Vein endothelial cell (primary cell): ENCODE measurements at places on chromosomes 6 and 20. TPM values are rescaled to one million over a fixed set of nuclear protein-coding genes. Genes with fewer than 3 reads are reported as not detected.

Gene SLA2
- 0.10 TPM in 1 of 2 replicates, not detected in the other for total RNA-seq

Gene VSX1
- total RNA-seq, result not detected in 2 replicates

Gene SOX4
- total RNA-seq, result 97.6 and 149 TPM in 2 replicates

Gene SYCP2L
- not detected in 2 replicates for total RNA-seq

Gene DNAH8
- total RNA-seq, result under 0.01 TPM in 2 replicates

Gene PLAGL1
- total RNA-seq, result 13.1 and 15.4 TPM in 2 replicates

Gene SASH1
- total RNA-seq, result 105 and 116 TPM in 2 replicates

Gene MATN4
- 0.33 TPM in 1 of 2 replicates, not detected in the other for total RNA-seq

Gene LY6G6D
- total RNA-seq, result not detected in 2 replicates

Gene PTPRT
- not detected in 2 replicates for total RNA-seq

Gene ABHD16B
- not detected in 2 replicates for total RNA-seq

Gene PM20D2
- 6.9 and 16.6 TPM in 2 replicates for total RNA-seq

Gene RIPOR2
- total RNA-seq, result under 0.01 and 0.10 TPM in 2 replicates

Gene ALDH5A1
- total RNA-seq, result 0.48 and 0.98 TPM in 2 replicates

Gene GABRR1
- 0.10 TPM in 1 of 2 replicates, not detected in the other for total RNA-seq

Gene POPDC3
- 1.3 and 3.0 TPM in 2 replicates for total RNA-seq

Gene OR2H1
- total RNA-seq, result not detected in 2 replicates

Gene SIRPD
- not detected in 2 replicates for total RNA-seq

Gene GRIK2
- not detected in 2 replicates for total RNA-seq

Gene RGL2
- total RNA-seq, result 61.8 and 67.0 TPM in 2 replicates

Gene RBM38
- total RNA-seq, result 22.0 and 25.8 TPM in 2 replicates

Gene FERMT1
- 0.65 and 1.6 TPM in 2 replicates for total RNA-seq

Gene OTOR
- total RNA-seq, result not detected in 2 replicates
